IMR-90 (cell line): ENCODE measurements at places on chromosomes 1 and 21. TPM values are rescaled to one million over a fixed set of nuclear protein-coding genes. Genes with fewer than 3 reads are reported as not detected.

The KRTAP21-2 gene
- total RNA-seq = not detected in 2 replicates

DNA sequence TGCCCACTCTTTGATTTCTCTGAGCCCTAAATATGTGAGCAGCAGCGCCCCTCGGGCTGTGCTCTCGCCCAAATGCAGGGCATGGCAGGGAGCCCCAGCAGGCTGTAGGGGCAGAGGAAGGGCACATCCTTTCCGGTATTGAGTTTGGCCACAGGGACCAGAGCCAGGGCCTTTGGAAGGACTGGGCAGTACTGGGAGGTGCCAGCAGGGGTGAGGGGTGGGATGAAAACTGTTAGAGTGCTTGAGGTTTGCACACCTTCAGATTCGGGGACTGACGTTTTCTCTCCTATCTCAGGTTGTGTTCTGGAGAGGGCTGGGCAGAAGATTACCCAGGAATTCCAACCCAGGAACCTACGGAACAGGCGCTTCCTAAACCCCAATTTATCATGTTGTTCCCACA is 2.2 kb upstream of the ATP1A2 start:
- no peak for DNase-seq
- H3K27ac ChIP-seq = no peak overlapping the region
- H3K27me3 ChIP-seq = peaks cover 62% of the 10 kb centered on the region

DNA sequence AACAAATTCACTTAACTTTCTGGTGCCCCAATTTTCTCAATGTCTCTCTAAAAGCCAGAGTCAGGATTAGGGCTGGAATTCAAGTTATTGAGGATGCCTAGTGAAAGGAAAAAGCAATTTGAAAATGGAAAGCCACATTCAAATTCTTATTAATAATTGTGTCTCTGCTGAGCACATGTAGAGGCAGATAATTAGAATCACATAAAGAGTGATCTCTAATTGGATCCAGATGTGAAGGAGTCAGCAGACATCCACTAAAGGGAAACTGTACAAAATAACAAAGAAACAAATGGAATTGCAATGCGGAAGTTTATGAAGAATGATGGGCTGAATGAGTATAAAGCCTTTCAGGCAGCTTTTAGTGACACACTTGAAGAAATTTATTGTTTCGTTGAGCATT is 482.6 kb downstream of the TTLL7 start:
- H3K36me3 ChIP-seq = no peaks in the 10 kb centered on the region
- DNase-seq = no peak
- H3K27me3 ChIP-seq = no peaks in the 10 kb centered on the region
- H3K27ac ChIP-seq = no peak overlapping the region

DNA sequence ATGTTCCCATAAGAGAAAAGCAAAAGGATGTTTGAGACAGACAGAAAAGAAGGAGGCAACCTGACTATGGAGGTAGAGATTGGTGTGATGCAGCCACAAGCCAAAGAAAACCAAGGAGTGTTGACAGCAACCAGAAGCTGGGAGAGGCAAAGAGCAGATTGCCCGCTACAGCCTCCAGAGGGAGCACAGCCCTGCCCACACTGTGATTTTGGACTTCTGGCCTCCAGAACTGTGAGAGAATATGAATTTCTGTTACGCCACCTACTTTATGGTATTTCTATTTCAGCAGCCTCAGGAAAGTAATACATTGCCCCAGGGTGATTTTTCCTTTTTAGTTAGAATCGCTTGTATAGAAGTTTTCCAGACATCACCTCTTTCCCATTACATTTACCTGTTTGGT is 28.4 kb downstream of the SLAMF6 start:
- no peak for DNase-seq
- no peak overlapping the region for H3K4me3 ChIP-seq
- H3K4me1 ChIP-seq = no peaks in the 10 kb centered on the region
- H3K27me3 ChIP-seq = no peaks in the 10 kb centered on the region
- H3K36me3 ChIP-seq = no peaks in the 10 kb centered on the region

- H3K4me1 ChIP-seq = peaks cover 11% of the 10 kb centered on the region
- no peaks in the 10 kb centered on the region for H3K36me3 ChIP-seq
- H3K27me3 ChIP-seq = no peaks in the 10 kb centered on the region
- no peak overlapping the region for H3K4me3 ChIP-seq
- H3K27ac ChIP-seq = no peak overlapping the region
- DNase-seq = no peak
Measured at GRCh38 chr1:100611086-100611485, 73.1 kb downstream of the GPR88 start.

DNA sequence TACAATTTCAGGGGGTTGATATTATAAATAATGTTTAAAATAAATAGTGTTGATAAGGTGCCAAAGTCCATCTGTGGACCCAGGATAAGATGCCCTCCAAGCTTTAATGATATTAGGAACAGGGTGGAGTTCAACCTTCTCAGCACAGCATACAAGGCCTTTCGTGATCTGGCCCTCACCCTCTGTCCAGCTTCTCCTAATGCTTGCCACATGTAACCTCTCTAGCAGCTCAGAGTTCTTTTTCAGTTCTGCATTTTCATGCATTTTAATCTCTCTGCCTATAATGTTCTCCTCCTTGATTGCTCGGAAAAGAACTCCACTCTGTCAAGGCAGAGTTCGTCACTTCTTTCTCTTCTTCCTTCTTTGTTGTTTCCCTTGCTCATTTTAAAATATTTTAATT is 21.4 kb upstream of the SMAP2 start:
- no peak overlapping the region for H3K27ac ChIP-seq
- no peaks in the 10 kb centered on the region for H3K36me3 ChIP-seq
- no peaks in the 10 kb centered on the region for H3K4me1 ChIP-seq
- DNase-seq = no peak
- H3K4me3 ChIP-seq = no peak overlapping the region

GRCh38 chr21:33909756-33910155 is 5.8 kb downstream of the ATP5PO start:
- peaks cover 42% of the 10 kb centered on the region for H3K36me3 ChIP-seq
- no peak for DNase-seq
- no peaks in the 10 kb centered on the region for H3K27me3 ChIP-seq
- peaks cover 2% of the 10 kb centered on the region; the same call in 1 of the 2 replicates for H3K4me1 ChIP-seq
- no peak overlapping the region for H3K27ac ChIP-seq

DNA sequence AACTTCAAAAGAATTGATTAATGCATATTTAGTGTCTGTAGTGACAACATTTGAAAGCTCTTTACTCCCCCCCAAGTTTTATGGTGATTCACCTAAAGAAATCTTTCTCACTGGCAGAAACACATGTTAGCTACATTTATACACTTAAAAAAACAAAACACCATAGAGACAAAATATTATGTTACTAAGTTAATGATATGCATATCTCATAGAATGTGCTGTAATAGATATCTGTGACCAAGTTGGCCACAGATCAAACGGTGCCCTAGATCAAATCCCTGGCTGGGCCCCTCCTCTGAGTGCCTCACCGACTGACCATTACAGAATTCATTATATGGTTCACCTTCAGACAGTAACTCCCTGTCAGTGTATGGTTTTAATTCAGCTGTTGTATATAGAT is 322.1 kb upstream of the LYPLAL1 start:
- no peaks in the 10 kb centered on the region for H3K27me3 ChIP-seq
- DNase-seq = peak; percentile 72
- H3K4me1 ChIP-seq = no peaks in the 10 kb centered on the region
- H3K4me3 ChIP-seq = no peak overlapping the region

GRCh38 chr1:184888505-184888904 is 85.8 kb downstream of the NIBAN1 start:
- H3K4me1 ChIP-seq = peaks cover 7% of the 10 kb centered on the region
- no peak overlapping the region for H3K27ac ChIP-seq
- no peaks in the 10 kb centered on the region for H3K27me3 ChIP-seq
- H3K36me3 ChIP-seq = no peaks in the 10 kb centered on the region
- DNase-seq = peak; percentile 84
